ENCODE measurements at places on chromosomes 2 and 18. TPM values are rescaled to one million over a fixed set of nuclear protein-coding genes. Genes with fewer than 3 reads are reported as not detected.

GREB1 gene
- 2.1 TPM for total RNA-seq

PROKR1 gene
- total RNA-seq, result not detected

PSMA8 gene
- not detected for total RNA-seq

ALPI gene
- not detected for total RNA-seq

CAPN14 gene
- total RNA-seq, result 0.12 TPM
